ENCODE measurements at places on chromosomes 4 and X.

- H3K4me3 ChIP-seq, result no peak overlapping the region
- H3K27me3 ChIP-seq, result no peaks in the 10 kb centered on the region
- H3K27ac ChIP-seq, result no peak overlapping the region
- no peak for DNase-seq
- no peaks in the 10 kb centered on the region for H3K36me3 ChIP-seq
Observed at GRCh38 chrX:124386401-124386800, 40.0 kb downstream of the SH2D1A start.

- H3K4me3 ChIP-seq, result no peak overlapping the region
- no peaks in the 10 kb centered on the region for H3K4me1 ChIP-seq
- no peak for DNase-seq
Observed at GRCh38 chrX:24398766-24399165, 38.3 kb downstream of the SUPT20HL1 start.

DNA sequence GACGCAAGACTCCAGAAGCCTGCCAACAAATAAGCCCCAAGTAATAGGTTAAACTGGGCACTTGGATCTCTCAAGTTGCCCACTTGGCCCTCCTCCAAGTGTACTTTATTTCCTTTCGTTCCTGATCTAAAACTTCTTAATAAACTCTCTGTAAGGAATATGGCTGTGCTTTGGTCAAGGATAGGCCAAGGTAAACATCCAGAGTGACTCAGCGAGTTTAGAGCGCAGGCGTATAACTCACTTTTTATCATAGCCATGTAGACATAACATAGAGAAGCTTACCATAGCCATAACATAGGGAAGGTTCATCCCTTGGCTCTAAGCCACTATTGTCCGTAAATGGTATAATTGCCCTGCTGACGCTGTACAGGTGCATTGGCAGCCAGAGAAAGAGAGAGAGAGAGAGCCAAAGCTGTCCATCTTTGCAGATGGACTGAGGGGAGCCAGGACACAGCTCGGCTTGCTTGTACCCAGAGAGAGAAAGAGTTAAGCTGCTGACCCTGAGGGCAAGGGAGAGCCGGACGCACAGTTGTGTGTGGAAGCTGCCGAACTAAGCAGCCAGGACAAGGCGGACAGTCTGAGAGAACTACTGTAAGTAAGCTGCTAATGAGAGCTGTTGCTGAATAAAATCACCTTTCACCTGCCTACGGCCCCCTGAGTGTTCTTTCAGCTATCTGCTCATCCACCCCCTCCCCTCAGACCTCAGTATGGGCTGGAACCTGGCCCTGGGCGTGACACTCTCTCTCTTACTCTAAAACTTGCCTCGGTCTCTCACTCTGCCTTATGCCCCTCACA lies 1.8 kb downstream of the TLR1 start:
- H3K36me3 ChIP-seq, result no peaks in the 10 kb centered on the region
- no peaks in the 10 kb centered on the region for H3K27me3 ChIP-seq
- no peak overlapping the region for H3K4me3 ChIP-seq
- no peak overlapping the region for H3K27ac ChIP-seq
- DNase-seq, result no peak
- H3K4me1 ChIP-seq, result no peaks in the 10 kb centered on the region

DNA sequence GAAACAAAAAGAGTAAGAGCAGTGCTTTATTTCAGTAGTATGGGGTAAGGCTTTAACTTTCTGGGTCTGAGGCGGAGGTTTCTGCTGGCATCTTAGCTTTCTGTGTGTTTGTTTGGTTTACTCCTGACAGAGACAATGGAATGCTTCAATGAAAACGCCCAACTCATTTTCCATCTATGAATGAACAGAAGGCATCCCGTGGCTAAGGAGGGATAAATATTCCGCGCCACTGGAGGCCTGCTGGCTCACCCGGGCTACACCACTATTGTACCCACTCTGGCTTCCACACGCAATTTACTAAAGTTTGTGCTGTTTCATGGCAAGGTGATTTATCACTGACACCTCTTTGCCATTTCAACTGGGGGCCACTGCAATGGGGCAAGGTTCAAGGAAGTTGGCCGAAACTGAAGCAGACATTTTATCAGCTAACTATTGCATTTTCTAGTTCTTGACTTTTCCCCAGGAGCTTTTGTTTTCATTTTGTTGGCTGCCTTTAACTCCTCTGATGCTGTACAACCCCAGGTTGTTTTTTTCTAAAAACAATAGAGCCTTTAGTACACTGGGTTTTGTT lies 32.8 kb upstream of the PPARGC1A start:
- no peak for DNase-seq
- no peaks in the 10 kb centered on the region for H3K27me3 ChIP-seq
- H3K36me3 ChIP-seq, result no peaks in the 10 kb centered on the region
- no peak overlapping the region for H3K27ac ChIP-seq

GRCh38 chr4:16914208-16914607 lies 15.8 kb upstream of the LDB2 start:
- H3K27me3 ChIP-seq, result no peaks in the 10 kb centered on the region
- H3K27ac ChIP-seq, result no peak overlapping the region
- no peak overlapping the region for H3K4me3 ChIP-seq
- H3K36me3 ChIP-seq, result no peaks in the 10 kb centered on the region

GRCh38 chrX:78624426-78624825 lies 34.7 kb downstream of the RTL3 start:
- no peaks in the 10 kb centered on the region for H3K4me1 ChIP-seq
- DNase-seq, result no peak
- H3K36me3 ChIP-seq, result no peaks in the 10 kb centered on the region
- H3K27ac ChIP-seq, result no peak overlapping the region
- H3K27me3 ChIP-seq, result no peaks in the 10 kb centered on the region
- H3K4me3 ChIP-seq, result no peak overlapping the region

GRCh38 chrX:17442898-17443297 lies 67.9 kb downstream of the NHS start:
- H3K4me3 ChIP-seq, result no peak overlapping the region
- no peak for DNase-seq
- peaks cover 53% of the 10 kb centered on the region for H3K27me3 ChIP-seq
- no peak overlapping the region for H3K27ac ChIP-seq
- H3K36me3 ChIP-seq, result no peaks in the 10 kb centered on the region
- H3K4me1 ChIP-seq, result no peaks in the 10 kb centered on the region

GRCh38 chr4:184039963-184040383 lies 134.9 kb downstream of the STOX2 start:
- no peaks in the 10 kb centered on the region for H3K27me3 ChIP-seq
- H3K27ac ChIP-seq, result no peak overlapping the region
- peak overlapping the region; percentile 22 for H3K4me3 ChIP-seq
- H3K36me3 ChIP-seq, result peaks cover 2% of the 10 kb centered on the region
- peaks cover 11% of the 10 kb centered on the region for H3K4me1 ChIP-seq
- DNase-seq, result peak; percentile 68

- H3K36me3 ChIP-seq, result no peaks in the 10 kb centered on the region
- DNase-seq, result no peak
- H3K27me3 ChIP-seq, result no peaks in the 10 kb centered on the region
- H3K27ac ChIP-seq, result no peak overlapping the region
- H3K4me3 ChIP-seq, result no peak overlapping the region
- H3K4me1 ChIP-seq, result no peaks in the 10 kb centered on the region
Observed at GRCh38 chr4:163556650-163557391, 62.3 kb downstream of the TMA16 start.

DNA sequence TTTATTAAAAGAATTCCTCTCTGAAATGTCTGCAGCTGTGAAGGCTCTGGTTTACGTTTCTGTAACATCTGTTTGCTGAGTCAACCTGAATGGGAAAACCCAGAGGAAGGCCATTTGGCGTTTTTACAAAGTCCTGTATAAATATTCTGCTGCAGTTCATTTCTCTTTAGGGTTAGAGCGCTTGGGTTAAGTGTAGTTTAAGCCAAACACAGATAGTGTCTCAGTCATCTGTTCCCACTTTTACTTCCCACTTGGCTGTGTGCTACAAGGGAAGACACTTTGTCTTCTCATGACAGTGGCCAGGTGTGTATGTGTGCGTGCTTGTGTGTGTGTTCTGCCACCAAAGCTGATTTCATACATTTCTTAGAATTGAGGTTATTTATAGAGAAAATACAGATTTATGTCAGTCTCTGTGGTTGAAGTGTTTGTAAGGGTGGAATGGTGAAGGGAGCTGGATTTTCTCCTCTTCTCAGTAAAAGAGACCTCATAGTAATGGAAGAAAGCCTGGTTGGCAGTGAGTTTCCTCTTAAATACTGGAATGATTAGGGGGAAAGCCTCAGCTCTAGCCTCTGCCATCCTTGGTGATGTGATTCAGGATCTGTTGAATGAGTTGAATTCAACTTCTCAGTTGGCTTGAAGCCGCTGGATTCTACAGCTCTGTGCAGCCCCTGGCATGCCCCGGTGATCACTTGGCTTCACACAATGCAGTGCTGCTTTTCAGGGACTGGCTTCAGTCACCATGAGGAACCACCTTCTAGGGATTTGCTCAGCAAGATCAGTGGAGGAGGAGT lies 50.6 kb downstream of the JADE1 start:
- H3K36me3 ChIP-seq, result peaks cover 54% of the 10 kb centered on the region
- no peaks in the 10 kb centered on the region for H3K27me3 ChIP-seq
- no peak overlapping the region for H3K4me3 ChIP-seq

DNA sequence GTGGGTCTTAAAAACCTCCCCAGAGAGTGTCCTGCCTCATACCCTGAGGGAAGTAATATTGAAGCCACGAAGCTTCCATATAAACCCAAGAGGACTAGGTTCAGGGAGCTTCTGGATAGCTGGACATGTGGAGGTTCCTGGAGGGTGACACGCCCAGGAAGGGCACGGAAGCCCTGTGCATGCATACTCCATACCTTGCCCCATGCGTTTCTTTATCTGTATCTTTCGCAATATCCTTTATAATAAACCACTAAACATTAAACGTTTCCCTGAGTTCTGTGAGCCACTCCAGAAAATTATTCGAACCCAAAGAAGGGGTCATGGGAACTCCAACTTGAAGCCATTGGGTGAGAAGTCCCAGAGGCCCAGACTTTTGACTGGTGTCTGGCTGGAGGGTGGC lies 45.7 kb upstream of the HPF1 start:
- no peaks in the 10 kb centered on the region for H3K36me3 ChIP-seq
- H3K4me3 ChIP-seq, result no peak overlapping the region
- no peaks in the 10 kb centered on the region for H3K27me3 ChIP-seq
- no peaks in the 10 kb centered on the region for H3K4me1 ChIP-seq
- H3K27ac ChIP-seq, result no peak overlapping the region

GRCh38 chrX:119758731-119759247 lies 401 bp downstream of the SOWAHD start:
- no peak overlapping the region for H3K27ac ChIP-seq
- H3K36me3 ChIP-seq, result no peaks in the 10 kb centered on the region
- no peak for DNase-seq
- H3K4me3 ChIP-seq, result peak overlapping the region; percentile 18
- H3K4me1 ChIP-seq, result peaks cover 20% of the 10 kb centered on the region

DNA sequence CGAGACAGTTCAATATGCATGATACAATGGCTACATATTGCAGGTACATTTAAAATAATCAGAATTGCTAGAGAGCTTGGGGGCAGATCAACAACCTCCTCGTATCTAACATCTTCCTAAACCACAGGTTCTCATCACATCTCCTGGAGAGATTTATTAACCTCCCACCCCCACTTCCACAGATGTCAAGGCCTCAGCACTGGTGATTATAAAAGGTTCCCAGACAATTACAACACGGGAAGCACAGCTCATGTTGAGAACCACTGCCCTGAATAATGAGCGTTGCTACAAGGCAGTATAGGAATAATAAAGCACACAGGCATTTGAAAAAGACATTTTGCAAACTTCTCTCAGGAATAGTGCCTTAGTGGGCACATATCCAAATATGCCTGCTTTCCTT lies 42.8 kb downstream of the ELOVL6 start:
- no peak overlapping the region for H3K4me3 ChIP-seq
- H3K36me3 ChIP-seq, result no peaks in the 10 kb centered on the region
- no peaks in the 10 kb centered on the region for H3K4me1 ChIP-seq
- no peaks in the 10 kb centered on the region for H3K27me3 ChIP-seq
- no peak overlapping the region for H3K27ac ChIP-seq

GRCh38 chr4:72022553-72022952 lies 9.2 kb upstream of the NPFFR2 start:
- no peak for DNase-seq
- H3K36me3 ChIP-seq, result no peaks in the 10 kb centered on the region
- no peak overlapping the region for H3K4me3 ChIP-seq
- no peaks in the 10 kb centered on the region for H3K27me3 ChIP-seq
- no peak overlapping the region for H3K27ac ChIP-seq
- no peaks in the 10 kb centered on the region for H3K4me1 ChIP-seq

Data from spinal cord (tissue), 10 donors.